ENCODE measurements at places on chromosomes 5 and 9.

DNA sequence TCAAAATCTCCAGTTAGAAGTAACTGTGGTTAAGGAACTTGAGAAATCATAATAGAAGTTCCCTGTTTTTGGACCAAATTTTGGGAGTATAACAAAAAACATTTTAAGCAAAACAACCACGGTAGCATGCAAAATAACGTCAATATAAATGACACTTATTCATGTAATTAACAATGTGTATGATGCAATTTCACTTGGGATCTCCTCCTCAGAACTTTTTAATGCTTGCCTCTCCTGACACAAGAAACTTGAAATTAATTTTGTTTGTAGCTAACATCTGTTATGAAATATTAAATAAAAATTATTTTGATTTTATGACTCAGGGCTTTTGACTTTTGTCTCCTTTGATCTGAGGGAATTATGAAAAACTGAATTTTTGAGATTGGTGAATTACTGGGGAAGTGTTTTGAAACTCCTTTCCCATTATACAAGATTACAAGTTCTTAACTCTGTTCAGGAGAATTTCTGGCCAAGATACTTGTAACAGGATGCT is 149.7 kb downstream of the ATP10B start:
- DNase-seq: no peak

- DNase-seq: no peak
Observed at GRCh38 chr5:140015706-140016105, 27.4 kb downstream of the NRG2 start.

DNA sequence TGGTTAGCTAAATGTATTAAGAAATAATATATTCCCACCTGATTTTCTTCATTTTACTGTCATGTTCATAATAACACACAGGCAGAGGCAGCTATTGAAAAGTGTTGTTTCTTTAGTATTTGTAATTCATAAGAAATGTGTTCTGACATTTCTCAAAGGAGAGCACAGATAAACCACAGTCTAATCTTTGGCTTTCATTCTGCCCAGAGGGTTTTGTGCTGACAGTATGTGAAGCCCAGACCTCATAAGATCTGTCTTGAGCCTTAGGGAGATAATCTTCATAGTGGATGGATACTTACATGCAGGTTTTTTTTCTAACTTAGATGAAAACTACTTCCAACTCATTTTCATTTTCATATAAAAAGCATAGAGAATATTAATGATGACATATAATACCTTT is 206.1 kb downstream of the CHSY3 start:
- DNase-seq: no peak

GRCh38 chr5:170307575-170308465 is 10.2 kb upstream of the LCP2 start:
- peak; percentile 35 for DNase-seq

GRCh38 chr5:159571501-159572244 is 241.4 kb upstream of the IL12B start:
- no peak for DNase-seq

GRCh38 chr5:125668884-125669283 is 754.3 kb upstream of the GRAMD2B start:
- DNase-seq: peak; percentile 31

DNA sequence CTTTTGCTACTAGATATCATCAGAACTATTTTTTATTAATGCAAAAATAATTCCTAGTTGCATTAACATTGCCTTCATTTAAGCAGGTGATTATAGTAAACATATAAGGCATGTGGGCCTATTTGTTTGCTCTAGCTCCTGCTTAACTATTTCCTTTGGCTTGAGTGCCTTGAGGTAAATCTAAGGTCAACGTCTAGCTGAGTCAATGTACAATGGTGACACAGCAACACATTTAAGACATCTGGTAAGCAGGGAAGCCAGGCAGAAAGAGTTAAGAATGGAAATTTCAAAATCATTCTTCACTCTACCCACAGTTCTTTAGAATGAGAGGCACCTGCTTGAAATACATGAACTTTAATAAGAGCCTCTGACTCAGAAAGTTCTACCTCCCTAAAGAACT is 111.9 kb upstream of the FST start:
- no peak for DNase-seq

DNA sequence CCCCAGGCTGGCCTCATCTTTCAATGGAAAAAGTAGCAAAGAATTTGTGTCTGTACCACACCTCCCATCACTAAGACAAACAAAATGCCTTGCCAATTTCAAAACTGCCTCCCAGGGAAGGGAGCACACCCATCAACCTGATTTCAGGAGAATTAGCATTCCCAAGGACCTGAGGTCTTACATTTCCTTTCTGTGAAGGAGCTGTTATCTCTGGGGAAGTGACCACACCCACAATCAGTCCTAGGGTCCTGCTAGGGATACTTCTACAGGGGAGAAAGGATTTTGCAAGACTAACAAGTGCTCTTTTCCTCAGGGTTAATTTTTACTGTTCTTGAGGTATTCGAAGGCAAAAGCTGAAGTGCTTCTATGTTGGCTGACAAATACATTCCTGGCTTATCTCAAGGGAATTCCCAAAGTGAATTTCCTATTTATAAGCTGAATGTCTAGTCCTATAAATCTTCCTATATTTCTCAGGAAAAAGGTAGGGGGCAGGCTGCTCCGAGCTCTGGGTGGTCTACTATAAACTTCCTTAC is 97.4 kb upstream of the ITGA1 start:
- no peak for DNase-seq

- DNase-seq: no peak
Observed at GRCh38 chr9:96674906-96675538, 19.9 kb upstream of the PRXL2C start.

GRCh38 chr5:11878814-11879213 is 25.4 kb downstream of the CTNND2 start:
- no peak for DNase-seq

- peak; percentile 66 for DNase-seq
Observed at GRCh38 chr5:56480705-56481427, 247.7 kb upstream of the ANKRD55 start.

GRCh38 chr9:89542401-89543021 is 44.6 kb upstream of the SEMA4D start:
- no peak for DNase-seq

GRCh38 chr5:53927668-53928247 is 367.3 kb downstream of the NDUFS4 start:
- DNase-seq: no peak

GRCh38 chr5:179430193-179431175 is 85.2 kb upstream of the ADAMTS2 start:
- no peak for DNase-seq

GRCh38 chr9:27626244-27627187 is 53.2 kb upstream of the C9orf72 start:
- DNase-seq: no peak

DNA sequence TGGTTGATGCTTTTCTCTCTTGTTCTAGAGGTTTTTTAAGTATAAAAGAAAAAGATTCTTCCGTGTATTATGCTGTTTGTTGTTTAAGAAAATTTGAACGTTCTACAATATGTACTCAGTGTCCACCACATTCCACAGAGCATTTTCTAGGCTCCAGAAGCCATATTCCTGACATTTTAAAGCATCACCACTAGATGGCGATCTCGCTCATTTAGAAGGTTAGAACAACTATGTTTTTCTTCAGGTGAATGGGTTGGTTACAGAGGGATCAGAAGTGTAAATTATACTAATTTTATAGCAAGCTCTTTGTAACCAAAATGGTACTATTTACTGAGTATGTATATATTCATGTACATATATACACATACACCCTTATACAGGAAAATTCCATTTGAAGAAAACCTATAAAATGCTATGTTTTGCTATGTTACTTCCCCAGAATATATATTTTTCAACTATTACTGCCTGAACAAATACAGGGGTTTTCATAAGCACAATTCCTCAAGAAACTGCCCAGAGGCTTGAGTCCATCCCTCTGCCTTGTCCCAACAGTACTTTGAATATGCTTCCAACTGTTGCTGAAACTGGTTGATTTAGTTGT is 284.3 kb downstream of the CCDC171 start:
- DNase-seq: no peak

DNA sequence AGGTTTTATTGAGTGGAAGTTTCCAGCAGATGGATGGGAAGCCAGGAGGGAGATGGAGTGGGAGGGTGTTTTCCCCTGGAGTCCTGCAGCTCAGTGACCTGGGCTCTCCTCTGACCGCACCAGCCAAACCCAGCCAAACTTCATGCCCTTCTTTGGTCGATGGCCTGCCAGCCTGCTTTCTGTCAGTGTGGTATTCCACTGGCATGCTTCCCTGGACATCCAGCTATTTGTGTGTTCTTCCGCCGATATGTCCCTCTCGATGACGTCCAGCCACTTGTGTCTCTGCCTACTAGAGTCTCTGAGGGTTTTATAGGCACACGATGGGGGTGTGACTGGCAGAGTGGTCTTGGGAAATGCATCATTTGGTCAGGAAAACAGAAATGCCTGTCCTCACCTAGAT is 33.8 kb downstream of the GPBP1 start:
- no peak for DNase-seq

GRCh38 chr9:101307051-101307450 is 77.8 kb downstream of the BAAT start:
- no peak for DNase-seq

GRCh38 chr9:95556521-95556920 is 39.8 kb upstream of the PTCH1 start:
- no peak for DNase-seq

- DNase-seq: no peak
Observed at GRCh38 chr5:39829441-39829840, 404.7 kb upstream of the DAB2 start.

- no peak for DNase-seq
Observed at GRCh38 chr9:17928768-17929167, 349.9 kb downstream of the SH3GL2 start.

GRCh38 chr5:93990504-93991070 is 249.2 kb upstream of the POU5F2 start:
- DNase-seq: no peak
